Naive B cell (primary cell): ENCODE measurements at places on chromosomes 2 and 18.
A peak's percentile ranks its signal among the peaks of the same experiment; 100 is the strongest.

GRCh38 chr2:155190342-155190741 is 491.8 kb downstream of the KCNJ3 start:
- no peak overlapping the region for H3K4me3 ChIP-seq
- no peaks in the 10 kb centered on the region for H3K27me3 ChIP-seq
- no peak for DNase-seq
- H3K27ac ChIP-seq, result no peak overlapping the region

DNA sequence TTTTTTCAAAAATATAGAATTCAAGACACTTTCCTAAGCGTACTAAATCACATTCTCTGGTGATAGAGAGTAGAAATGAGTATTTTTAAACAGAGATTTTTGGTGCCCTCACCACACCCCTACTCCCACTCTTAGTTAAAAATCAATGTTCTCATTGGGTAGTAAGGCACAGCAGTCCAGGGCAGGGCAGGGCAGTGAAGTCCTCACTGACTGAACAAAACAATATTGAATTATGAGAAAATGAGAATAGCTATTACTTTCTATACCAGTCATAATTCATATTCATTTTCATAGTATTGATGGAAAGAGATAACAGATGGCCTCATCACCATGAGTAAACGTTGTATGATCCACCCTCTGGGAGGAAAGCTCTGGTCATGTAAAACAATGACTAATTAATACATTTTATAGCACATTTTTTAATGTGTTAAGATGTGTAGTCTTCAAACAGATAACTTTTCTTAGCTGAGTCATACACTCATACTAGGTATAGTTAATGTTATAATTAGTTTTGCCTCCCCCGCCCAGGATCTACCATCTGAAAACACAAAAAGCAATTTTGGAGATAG is 686.1 kb downstream of the KCNJ3 start:
- no peaks in the 10 kb centered on the region for H3K4me1 ChIP-seq
- no peaks in the 10 kb centered on the region for H3K36me3 ChIP-seq
- no peak for DNase-seq
- H3K4me3 ChIP-seq, result no peak overlapping the region
- no peak overlapping the region for H3K27ac ChIP-seq

GRCh38 chr2:186399082-186399644 is 86.9 kb upstream of the ZC3H15 start:
- no peak overlapping the region for H3K4me3 ChIP-seq
- no peaks in the 10 kb centered on the region for H3K27me3 ChIP-seq
- DNase-seq, result no peak

DNA sequence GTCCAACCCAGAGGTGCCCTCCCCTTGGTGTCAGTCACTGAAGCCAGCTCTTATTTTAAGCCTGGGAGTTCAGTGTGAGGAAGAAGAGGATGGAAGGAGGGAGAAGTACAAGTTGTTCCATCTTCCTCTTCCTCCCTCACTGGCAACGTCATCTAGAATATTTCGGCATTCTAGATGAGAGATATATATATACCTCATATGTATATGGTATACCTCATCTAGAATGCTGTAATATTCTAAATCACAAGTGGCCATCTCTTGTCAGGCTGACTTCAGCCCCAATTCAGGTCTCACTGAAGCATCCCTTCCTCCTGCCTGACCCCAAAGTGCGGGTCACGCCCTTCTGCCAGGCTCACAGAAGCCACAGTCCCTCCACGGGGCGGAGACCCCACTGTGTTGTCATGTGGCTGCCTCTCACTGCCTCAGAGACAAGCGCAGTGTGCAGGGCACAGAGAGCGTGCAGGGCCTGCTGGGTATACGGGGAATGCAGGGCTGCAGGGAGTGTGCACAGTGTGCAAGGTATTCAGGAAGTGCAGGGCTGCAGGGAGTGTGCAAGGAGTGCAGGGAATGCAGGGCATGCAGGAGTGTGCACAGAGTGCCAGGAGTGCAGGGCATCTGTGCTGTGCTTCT is 32.8 kb upstream of the B3GNT7 start:
- no peaks in the 10 kb centered on the region for H3K27me3 ChIP-seq
- peaks cover 28% of the 10 kb centered on the region for H3K4me1 ChIP-seq
- no peak overlapping the region for H3K4me3 ChIP-seq
- peak overlapping the region; percentile 72 for H3K27ac ChIP-seq
- no peaks in the 10 kb centered on the region for H3K36me3 ChIP-seq
- no peak for DNase-seq

DNA sequence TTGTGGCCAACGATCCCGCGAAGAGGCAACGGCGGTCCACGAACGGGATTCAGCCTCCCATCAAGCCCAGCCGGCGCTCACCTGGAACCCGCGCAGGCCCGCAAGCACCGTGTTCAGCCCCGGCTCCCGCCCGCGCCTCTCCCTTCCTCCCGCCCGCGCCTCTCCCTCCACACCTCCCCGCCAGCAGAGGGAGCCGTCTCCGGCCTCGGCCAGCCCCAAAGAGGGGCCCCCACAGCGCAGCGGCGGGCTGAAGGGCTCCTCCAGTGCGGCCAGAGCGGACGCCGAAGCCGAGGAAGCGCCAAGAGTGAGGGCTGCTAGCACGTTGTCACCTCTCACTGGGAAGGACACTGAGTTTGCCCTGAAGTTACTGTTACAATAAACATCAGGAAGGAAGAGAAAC is 55.3 kb upstream of the LAPTM4A start:
- H3K27ac ChIP-seq, result no peak overlapping the region
- no peak overlapping the region for H3K4me3 ChIP-seq
- H3K4me1 ChIP-seq, result no peaks in the 10 kb centered on the region
- no peak for DNase-seq
- H3K36me3 ChIP-seq, result no peaks in the 10 kb centered on the region

- no peak overlapping the region for H3K4me3 ChIP-seq
- no peak overlapping the region for H3K27ac ChIP-seq
- H3K4me1 ChIP-seq, result no peaks in the 10 kb centered on the region
- no peak for DNase-seq
- no peaks in the 10 kb centered on the region for H3K27me3 ChIP-seq
These were observed 241.5 kb downstream of the SATB2 start for GRCh38 chr2:199216253-199216652.

- no peak for DNase-seq
- H3K4me1 ChIP-seq, result no peaks in the 10 kb centered on the region
- H3K4me3 ChIP-seq, result no peak overlapping the region
- no peak overlapping the region for H3K27ac ChIP-seq
These were observed 148.8 kb downstream of the NBAS start for GRCh38 chr2:15412309-15412708.

- peaks cover 21% of the 10 kb centered on the region for H3K36me3 ChIP-seq
- peaks cover 7% of the 10 kb centered on the region for H3K4me1 ChIP-seq
- peak overlapping the region; percentile 77 for H3K4me3 ChIP-seq
- H3K27me3 ChIP-seq, result peaks cover 59% of the 10 kb centered on the region
- no peak for DNase-seq
These were observed 997 bp downstream of the BOK start for GRCh38 chr2:241559323-241560161.

- no peak overlapping the region for H3K27ac ChIP-seq
- H3K4me1 ChIP-seq, result no peaks in the 10 kb centered on the region
- H3K4me3 ChIP-seq, result no peak overlapping the region
These were observed 20.7 kb upstream of the CCNT2 start for GRCh38 chr2:134897932-134898331.

GRCh38 chr2:167258712-167259111 is 370.4 kb downstream of the XIRP2 start:
- DNase-seq, result no peak
- no peaks in the 10 kb centered on the region for H3K36me3 ChIP-seq
- no peak overlapping the region for H3K27ac ChIP-seq
- no peaks in the 10 kb centered on the region for H3K4me1 ChIP-seq
- no peak overlapping the region for H3K4me3 ChIP-seq

GRCh38 chr2:24863641-24864040 is 56.4 kb downstream of the ADCY3 start:
- peaks cover 11% of the 10 kb centered on the region for H3K36me3 ChIP-seq
- DNase-seq, result no peak
- H3K4me1 ChIP-seq, result peaks cover 5% of the 10 kb centered on the region
- H3K4me3 ChIP-seq, result no peak overlapping the region
- no peak overlapping the region for H3K27ac ChIP-seq

GRCh38 chr2:235468978-235469655 is 24.7 kb upstream of the AGAP1 start:
- no peaks in the 10 kb centered on the region for H3K36me3 ChIP-seq
- H3K4me3 ChIP-seq, result no peak overlapping the region
- no peak for DNase-seq
- H3K4me1 ChIP-seq, result no peaks in the 10 kb centered on the region

GRCh38 chr2:75058427-75058826 is 100.0 kb downstream of the POLE4 start:
- no peak for DNase-seq
- H3K4me1 ChIP-seq, result no peaks in the 10 kb centered on the region
- no peak overlapping the region for H3K4me3 ChIP-seq
- H3K27me3 ChIP-seq, result peaks cover 4% of the 10 kb centered on the region
- H3K36me3 ChIP-seq, result peaks cover 6% of the 10 kb centered on the region

DNA sequence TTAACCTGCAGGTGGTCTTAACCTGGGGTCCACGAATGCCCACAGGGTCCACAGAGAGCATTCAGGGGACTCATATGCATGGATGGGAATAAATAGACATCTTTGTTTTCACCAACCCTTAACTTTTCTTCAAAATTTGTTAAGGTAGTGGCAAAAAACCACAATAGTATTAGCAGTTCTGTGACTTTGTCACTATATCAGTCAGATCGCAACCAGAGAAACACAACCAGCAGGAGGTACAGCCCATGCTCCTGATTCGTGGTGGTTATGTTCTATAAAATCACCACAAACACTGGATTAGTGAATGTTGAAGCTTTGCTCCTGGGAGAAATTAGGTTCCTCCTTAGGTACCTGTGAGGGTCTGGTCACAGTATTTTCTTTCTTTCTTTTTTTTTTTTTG is 31.6 kb downstream of the B3GNT7 start:
- no peak overlapping the region for H3K4me3 ChIP-seq
- H3K27me3 ChIP-seq, result peaks cover 18% of the 10 kb centered on the region
- H3K4me1 ChIP-seq, result no peaks in the 10 kb centered on the region
- DNase-seq, result no peak
- no peak overlapping the region for H3K27ac ChIP-seq
- H3K36me3 ChIP-seq, result no peaks in the 10 kb centered on the region

GRCh38 chr2:238790833-238791230 is 57.1 kb upstream of the TWIST2 start:
- H3K4me1 ChIP-seq, result no peaks in the 10 kb centered on the region
- H3K27ac ChIP-seq, result no peak overlapping the region
- H3K4me3 ChIP-seq, result no peak overlapping the region
- DNase-seq, result no peak
- H3K27me3 ChIP-seq, result peaks cover 19% of the 10 kb centered on the region

- H3K36me3 ChIP-seq, result no peaks in the 10 kb centered on the region
- DNase-seq, result no peak
- no peaks in the 10 kb centered on the region for H3K4me1 ChIP-seq
- H3K27me3 ChIP-seq, result no peaks in the 10 kb centered on the region
These were observed 88.5 kb upstream of the COL5A2 start for GRCh38 chr2:189267925-189268579.

- peak overlapping the region; percentile 5 for H3K4me3 ChIP-seq
- H3K36me3 ChIP-seq, result no peaks in the 10 kb centered on the region
- peaks cover 22% of the 10 kb centered on the region for H3K4me1 ChIP-seq
- H3K27ac ChIP-seq, result no peak overlapping the region
These were observed 1.7 kb upstream of the SLC25A12 start for GRCh38 chr2:171895786-171896185.

DNA sequence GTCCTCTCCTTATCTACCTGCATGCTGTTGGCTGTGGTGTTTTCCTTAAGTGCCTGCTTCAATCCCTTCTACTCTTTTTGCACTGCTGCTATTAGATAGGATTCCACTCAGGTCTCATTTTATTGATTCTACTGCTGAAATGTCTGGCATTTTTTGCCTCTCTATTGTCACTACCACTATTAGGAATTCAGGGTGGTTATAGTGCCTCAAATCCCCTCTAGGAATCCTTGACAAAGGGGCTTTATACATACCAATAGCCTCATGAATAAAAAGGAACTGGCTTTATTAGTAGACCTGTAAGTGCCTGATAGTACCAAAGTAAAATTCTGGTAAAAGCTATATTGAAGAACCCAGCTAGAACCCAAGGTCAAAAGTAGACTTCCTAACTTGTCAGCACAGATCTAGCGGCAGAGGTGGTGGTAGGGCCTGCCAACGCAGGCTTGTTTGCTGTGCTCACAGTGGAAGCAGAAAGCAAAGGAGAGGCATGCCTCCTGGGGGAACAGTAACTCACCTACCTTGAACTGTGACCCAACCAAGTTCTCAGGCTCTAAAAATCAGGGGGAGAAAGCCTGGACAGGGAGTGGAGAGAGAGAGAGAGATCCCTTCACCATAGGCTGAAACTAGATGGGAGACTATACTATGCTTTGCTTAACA is 200.8 kb downstream of the RAB3GAP1 start:
- H3K27me3 ChIP-seq, result no peaks in the 10 kb centered on the region
- H3K4me1 ChIP-seq, result peaks cover 28% of the 10 kb centered on the region
- H3K36me3 ChIP-seq, result peaks cover 44% of the 10 kb centered on the region
- no peak for DNase-seq
- no peak overlapping the region for H3K27ac ChIP-seq

- H3K27ac ChIP-seq, result no peak overlapping the region
- no peaks in the 10 kb centered on the region for H3K36me3 ChIP-seq
- no peak overlapping the region for H3K4me3 ChIP-seq
- H3K27me3 ChIP-seq, result no peaks in the 10 kb centered on the region
These were observed 122.1 kb downstream of the DTNB start for GRCh38 chr2:25551316-25551715.

DNA sequence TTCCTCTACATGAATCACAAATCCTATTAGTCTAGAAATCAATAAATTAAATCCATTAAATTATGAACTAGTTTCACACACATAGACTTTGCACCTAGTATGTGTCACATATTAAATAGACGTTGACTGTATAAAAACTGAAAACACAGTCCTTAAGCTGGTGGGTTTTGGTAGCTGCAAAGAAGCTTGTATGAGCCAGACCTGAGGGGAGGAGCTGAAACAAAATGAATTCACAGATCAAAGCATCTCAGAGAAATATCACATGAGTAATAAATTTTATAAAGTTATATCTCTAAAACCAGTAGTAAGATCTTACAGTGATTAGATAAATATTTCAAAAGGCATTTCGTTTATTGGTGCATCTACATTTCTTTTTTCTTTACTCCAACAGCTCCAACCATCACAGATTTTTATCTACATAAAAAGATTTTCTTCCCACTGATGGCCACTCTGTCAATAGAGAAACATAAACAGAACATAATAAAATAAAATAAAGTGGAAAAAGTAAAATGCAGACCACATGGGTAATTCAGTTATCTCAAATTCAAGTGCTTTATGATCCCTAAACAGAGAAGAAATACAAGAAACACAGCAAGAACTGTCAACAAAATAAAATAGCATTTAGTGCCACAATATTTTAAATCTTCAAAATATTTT is 420.0 kb upstream of the CYRIA start:
- no peaks in the 10 kb centered on the region for H3K4me1 ChIP-seq
- no peak for DNase-seq
- H3K27ac ChIP-seq, result no peak overlapping the region
- no peaks in the 10 kb centered on the region for H3K27me3 ChIP-seq
- no peak overlapping the region for H3K4me3 ChIP-seq
